Stimulated activated CD4-positive, alpha-beta T cell treated with anti-CD3 and anti-CD28 coated beads, Interleukin-4, amount 100 ng/mL, for 24 hours (primary cell): ENCODE measurements at places on chromosomes 5 and 9.
A peak's percentile ranks its signal among the peaks of the same experiment; 100 is the strongest.

DNA sequence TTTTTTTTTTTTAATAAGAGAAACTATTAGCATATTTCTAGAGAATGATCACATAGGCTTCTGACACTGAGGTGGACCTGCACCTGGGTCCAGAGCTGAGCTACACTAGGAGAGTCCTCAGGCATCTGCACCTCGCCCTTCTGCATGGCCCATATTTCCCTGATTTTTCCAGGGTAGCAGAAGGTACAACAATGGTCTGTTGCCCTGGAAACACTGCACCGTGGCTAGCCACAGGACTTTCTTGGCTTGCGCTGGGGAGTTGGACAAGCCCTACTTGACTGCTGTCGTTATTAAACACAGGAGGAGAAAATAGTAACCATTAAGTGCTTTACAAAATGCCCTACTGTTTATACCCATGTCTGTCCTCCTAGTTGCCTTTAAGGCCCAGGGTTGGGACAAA is 615.7 kb upstream of the MEF2C start:
- no peak for DNase-seq

GRCh38 chr9:134694368-134694665 is 52.7 kb downstream of the COL5A1 start:
- no peak for DNase-seq

DNA sequence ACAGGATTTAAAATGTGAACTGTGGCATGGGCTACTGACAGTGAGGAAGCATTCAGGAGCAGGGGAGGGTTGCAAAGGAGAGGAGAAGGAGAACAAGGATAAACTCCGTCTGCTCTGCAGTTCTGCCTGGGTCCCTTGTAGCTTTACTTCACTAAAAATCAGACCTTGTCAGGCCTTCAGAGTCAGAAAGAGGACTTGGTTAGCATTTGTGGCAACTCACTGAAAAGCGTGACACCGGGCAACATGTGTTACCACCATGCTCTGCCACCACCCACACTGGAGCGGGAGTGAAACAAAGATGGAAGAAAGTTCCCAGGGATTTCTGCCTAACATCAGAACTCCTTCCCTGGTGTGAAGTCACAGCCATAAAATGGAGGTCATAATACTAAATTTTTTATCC is 19.3 kb downstream of the FYB1 start:
- DNase-seq, result peak; percentile 62

- no peak for DNase-seq
These were observed 14.3 kb downstream of the PTPA start for GRCh38 chr9:129125478-129125877.

DNA sequence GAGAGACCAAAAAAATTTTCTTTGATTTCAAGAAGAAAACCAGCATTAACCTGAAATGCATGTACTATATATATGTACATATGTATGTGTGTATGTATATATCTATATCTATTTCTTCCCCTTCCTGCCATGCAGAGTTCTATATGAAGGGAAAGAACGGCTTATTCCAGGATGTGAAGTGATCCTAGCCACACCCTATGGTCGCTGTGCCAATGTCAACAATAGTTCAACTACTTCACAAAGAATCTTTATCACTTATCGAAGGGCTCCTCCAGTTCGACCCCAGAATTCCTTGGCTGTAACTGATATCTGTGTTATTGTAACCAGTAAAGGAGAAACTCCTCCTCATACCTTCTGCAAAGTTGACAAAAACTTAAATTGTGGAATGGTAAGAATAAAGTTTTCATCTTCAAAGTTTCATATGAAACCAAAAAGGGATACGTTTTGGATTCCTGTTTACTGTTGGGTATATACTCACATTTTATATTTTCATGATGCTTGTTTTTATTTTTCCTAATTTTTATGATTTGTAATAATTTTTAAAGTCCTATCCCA is 56.2 kb downstream of the DENND4C start:
- no peak for DNase-seq

GRCh38 chr5:37816331-37816730 is 23.5 kb downstream of the GDNF start:
- DNase-seq, result no peak

DNA sequence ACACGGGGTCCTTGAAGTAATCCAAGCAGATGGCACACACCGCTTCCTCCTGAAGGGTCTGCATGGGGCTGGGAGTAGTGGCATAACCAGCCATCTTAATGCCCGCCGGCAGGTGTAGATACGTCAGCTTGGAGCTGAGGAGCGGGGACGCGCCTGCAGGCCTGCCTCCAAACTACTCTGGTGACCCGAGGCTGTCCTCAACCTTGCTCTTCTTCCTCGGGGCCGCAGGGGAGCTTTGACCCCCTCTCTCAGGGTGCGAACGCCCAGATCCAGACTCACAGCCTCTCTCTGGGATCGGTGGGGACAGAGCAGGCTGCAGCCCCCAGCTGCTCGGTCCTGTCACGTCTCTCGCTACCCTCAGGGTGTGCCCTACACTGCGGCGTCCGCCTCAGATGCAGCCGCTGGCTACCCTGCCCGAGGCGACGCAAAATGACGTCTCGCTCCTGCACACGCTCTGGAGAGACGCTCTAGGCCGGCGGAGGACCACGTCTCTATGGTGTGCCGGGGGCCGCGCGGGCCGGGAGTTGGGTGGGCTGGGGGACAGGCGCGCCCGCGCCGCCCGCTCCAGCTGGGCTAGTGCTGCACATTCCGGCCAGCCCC is at the start of gene TRIM52:
TRIM52 (minus strand) TSS at position 424 of the 600 bp plus-strand sequence; CDS start at position 94, 330 bp downstream.
- DNase-seq, result peak; percentile 90

GRCh38 chr5:4081466-4081865 is 485.8 kb downstream of the IRX1 start:
- DNase-seq, result no peak

DNA sequence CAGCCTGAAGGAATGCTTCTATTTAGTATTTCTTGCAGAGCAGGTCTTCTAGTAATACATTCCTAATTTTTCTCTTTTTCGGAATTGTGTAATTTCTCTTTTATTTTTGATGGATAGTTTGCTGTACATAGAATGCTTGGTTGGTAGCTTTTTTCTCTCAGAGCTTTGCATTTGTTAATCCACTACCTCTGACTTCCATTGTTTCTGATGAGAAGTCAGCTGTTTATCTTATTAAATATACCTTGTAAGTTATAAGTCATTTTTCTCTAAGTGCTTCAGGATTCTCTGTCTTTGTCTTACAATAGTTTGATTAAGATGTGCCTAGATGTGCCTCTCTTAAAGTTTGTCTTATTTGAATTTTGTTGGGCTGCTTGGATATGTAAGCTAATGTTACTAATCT is 101.9 kb downstream of the HTR1A start:
- no peak for DNase-seq

- DNase-seq, result no peak
These were observed 22.3 kb upstream of the TMEM250 start for GRCh38 chr9:136140966-136141365.

GRCh38 chr9:135400496-135400895 is 79.1 kb upstream of the PPP1R26 start:
- DNase-seq, result no peak

- DNase-seq, result no peak
These were observed 58.9 kb downstream of the NEURL1B start for GRCh38 chr5:172699999-172700364.

GRCh38 chr5:103808464-103809106 is 246.0 kb upstream of the NUDT12 start:
- DNase-seq, result no peak

DNA sequence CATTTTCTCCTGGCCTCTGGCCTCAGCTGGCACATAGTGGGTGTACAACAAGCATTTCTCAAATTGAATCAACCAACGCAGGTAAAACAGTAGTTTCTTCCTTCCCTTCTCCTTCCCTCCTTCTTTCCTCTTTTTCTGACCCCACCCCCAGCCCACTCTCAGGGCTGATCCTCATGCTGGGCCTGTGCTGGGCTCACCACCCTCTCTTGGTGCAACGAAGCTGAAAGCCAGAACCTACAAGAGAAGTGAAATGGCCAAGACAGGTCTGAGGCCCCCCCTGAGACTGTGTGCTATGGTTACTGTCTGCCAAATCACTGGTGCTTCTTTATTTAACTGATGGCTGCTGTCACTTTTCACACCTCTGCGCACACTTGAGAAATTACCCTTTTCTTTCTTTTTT is 53.0 kb upstream of the BOD1 start:
- no peak for DNase-seq

DNA sequence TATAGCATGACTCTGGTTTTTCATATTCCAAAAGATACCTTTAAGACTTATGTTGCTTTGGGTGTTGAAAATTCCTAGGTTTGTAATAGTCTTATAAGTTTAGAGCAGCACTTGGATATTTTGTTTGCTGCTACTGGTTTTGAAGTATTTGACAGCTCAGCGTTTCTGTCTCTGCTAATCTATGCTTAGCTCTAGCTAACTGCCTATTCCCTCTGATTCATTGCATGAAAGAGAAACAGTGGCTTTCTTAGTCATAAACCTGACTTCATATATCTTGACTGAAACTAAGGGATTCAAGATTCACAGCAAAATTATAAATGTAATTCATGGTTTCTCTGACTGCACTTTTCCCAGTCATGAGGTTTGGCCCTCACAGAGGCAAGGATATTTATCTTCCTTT is 35.6 kb upstream of the ANXA1 start:
- peak; percentile 22 for DNase-seq

GRCh38 chr5:36252722-36253365 is 11.1 kb upstream of the NADK2 start:
- no peak for DNase-seq

DNA sequence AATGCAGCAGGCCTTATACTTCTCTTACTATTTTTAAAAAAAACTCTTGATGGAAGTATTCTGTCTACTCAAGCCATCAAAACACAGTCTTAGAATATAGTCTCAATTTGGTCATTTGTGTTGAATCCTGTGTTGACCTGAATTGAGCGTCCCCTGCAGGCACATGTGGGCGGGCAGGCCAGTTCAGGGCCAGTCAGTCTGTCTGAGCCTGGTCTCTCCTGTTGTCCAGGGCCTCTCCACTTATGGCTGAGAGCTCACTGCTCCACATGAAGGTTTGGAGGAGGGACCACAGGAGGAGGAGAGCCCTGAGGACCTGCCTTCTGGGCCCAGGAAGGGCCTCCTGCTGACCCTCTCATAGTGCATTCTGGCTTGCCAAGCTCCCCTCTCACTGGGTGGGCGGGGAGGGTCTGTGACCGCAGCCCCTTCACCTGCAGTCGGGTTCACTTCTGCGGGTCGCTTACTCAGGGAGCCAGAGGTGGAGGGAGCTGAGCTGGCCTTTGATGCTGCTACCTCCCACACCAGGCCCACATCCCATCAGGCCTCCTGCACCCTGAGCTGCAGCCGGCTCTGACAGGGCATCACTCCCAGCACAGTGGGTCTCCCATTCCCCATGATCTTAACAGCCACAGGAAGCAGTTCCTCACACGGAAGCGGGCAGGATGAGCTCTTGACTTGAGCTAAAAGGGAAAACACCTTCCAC is 178.2 kb upstream of the S1PR3 start:
- DNase-seq, result no peak

DNA sequence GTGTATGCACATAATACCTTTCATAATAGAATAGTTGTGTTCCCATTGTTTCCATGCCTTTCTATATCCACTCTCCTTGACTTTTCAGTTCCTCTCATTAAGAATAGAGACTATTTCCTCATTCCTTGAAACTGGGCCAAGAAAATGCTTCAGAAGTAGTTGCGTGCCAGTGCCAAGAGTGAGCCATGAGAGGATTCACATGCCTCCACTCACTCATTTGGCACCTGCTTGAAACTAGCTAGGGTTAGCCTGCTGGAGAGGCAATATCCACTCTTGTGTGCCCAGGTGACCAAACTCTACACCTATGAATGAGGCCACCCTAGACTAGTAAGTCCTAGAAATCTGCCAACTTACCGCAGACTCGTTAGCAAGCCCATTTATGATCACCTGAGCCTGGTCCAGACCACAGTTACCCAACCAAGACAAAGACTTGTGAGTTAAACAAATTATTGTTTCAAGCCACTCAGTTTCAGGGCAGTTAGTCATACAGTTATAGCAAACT is 276.3 kb downstream of the EPB41L4A start:
- no peak for DNase-seq

- no peak for DNase-seq
These were observed 5.8 kb downstream of the EXOC3 start for GRCh38 chr5:448766-449090.

DNA sequence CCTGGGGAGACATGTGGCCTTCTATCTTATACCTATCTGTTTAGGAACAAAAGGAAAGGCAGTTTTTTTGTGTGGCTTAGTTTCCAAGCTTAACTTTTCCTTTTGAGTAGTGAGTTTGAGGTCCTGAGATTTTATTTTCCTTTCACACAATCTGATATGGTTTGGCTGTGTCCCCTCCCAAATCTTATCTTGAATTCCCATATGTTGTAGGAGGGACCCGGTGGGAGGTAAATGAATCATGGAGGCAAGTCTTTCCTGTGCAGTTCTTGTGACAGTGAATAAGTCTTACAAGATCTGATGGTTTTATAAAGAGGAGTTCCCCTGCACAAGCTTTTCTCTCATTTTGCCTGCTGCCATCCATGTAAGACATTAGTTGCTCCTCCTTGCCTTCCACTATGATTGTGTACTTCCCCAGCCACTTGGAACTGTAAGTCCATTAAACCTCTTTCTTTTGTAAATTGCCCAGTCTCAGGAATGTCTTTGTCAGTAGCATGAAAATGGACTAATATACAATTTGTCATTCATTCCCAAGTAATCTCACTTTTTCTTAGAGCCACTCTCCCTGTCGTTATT is 4.7 kb upstream of the CLTB start:
- no peak for DNase-seq

GRCh38 chr5:19479562-19479961 is 508.4 kb downstream of the CDH18 start:
- no peak for DNase-seq

GRCh38 chr9:90860382-90860781 is 58.8 kb downstream of the SYK start:
- no peak for DNase-seq

GRCh38 chr5:139848508-139849100 is 53.0 kb downstream of the PSD2 start:
- peak; percentile 26 for DNase-seq

- DNase-seq, result no peak
These were observed 6.2 kb downstream of the ZBED3 start for GRCh38 chr5:77080905-77081304.

GRCh38 chr5:169290895-169291294 is 10.0 kb downstream of the SLIT3 start:
- no peak for DNase-seq

DNA sequence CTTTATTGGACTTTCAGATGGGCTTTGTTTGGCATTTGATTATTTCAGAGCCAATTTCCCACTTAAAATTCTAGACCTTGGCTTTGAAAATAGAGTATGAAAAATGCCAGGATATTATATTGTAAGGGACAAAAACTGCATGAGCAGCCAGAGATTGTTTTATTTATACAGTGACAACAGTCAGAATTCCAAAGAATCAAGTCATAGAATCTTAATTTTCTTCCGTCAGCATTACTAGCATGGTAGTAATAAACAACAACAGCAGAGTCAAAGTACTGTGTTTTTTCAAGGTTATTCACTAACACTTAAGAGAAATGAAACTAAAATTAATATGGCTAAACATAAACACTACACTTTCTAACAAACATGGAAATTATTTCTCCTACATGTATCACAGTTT is 52.2 kb downstream of the MLLT3 start:
- DNase-seq, result no peak

GRCh38 chr5:96529559-96529958 is 96.5 kb upstream of the PCSK1 start:
- DNase-seq, result no peak

GRCh38 chr5:37668524-37669047 is 171.3 kb downstream of the GDNF start:
- DNase-seq, result no peak

- no peak for DNase-seq
These were observed 1300.1 kb upstream of the DMAC1 start for GRCh38 chr9:9099646-9100045.
